ENCODE measurements at places on chromosomes 1 and 21.

GRCh38 chr1:232252546-232253118, 377.3 kb downstream of the SIPA1L2 start:
- peak; percentile 66 for DNase-seq
- no peaks in the 10 kb centered on the region for H3K36me3 ChIP-seq
- peaks cover 8% of the 10 kb centered on the region for H3K27me3 ChIP-seq
- peaks cover 8% of the 10 kb centered on the region for H3K4me1 ChIP-seq

DNA sequence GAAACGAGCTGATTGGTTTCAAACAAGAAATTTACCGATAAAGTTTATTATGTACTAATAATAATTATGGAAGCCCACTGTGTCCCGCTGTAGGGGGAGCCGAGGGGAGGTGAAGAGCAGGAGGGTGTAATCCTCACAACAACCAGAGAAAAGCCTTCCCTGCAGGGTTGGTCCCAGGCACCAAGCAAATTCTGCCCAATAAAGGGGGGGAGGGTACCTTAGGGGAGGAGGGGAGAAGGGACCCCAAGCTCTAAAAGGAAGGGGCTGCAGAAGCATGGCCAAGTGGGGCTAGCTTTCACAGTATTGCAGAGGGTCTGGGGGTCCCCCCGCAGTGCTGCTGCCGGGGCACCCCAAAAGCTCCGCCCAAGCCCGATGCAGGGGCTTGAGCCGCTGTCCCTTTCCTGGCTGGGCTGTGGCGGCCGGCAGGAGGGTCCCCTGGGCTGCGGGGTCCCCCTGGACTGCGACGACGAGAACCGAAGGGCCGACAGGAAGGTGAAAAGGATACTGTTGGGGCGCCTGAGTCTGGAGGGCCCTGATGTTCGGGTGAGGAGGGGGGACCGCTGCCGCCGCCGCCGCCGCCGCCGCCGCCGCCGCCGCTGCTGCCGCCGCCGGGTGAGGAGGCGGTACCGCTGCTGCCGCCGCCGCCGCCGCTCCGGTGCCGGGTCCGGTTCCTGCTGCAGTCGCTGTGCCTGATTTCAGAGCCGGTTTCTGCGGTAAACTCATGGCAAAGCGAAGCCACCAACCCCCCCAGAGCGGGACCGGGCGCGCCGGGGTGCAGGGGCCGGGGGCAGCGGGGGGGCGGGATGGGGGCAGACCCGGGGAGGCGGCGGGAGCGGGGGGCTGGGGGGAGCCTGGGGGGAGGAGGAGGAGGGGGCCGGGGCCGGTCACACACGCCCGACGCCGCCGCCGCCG, 771 bp downstream of the EIF4G3 start:
- peak overlapping the region; percentile 89 for H3K4me3 ChIP-seq
- H3K4me1 ChIP-seq, result no peaks in the 10 kb centered on the region
- peak overlapping the region; percentile 73 for H3K27ac ChIP-seq
- peak; percentile 67 for DNase-seq

DNA sequence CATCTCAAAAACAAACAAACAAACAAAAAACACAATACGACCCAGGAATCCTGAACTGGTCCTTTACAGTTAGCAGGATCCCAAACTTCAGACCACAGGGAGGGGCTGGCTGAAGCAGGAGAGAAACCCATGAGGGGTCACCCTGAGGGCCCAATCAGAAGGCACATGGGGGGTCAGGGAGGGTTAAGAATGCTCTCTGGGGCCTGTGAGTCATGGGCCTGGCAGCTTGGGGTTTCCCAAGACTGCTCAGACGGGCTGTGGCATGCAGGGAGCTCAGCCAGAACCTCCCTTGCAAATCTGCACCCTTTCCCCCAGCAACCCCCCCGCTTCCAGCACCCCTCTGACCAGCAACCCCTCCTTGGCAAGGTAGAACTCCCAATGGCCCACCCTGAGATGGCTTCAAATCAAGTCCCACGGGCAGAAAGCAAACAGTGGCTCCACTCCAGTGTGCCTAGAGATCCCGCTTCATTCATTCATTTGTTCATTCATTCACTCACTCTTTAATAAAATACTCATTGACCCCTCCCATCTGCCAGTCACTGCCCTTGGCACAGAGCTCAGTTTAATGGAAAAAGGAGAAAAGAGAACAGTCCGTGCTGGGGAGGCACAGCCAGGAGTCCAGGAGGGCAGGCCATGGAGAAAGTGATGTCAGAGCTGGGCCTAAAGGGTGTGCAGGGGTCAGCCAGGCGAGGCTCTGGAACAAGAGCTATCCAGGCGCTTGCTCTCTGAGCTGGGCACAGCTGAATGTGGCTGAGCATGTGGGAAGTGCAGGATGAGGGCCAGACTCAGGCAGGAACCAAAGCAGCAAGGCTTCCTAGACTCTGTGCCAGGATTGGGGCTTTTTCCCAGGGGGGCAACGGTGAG, 8.2 kb downstream of the UQCRHL start:
- peaks cover 20% of the 10 kb centered on the region for H3K4me1 ChIP-seq
- no peaks in the 10 kb centered on the region for H3K27me3 ChIP-seq
- no peaks in the 10 kb centered on the region for H3K36me3 ChIP-seq
- DNase-seq, result peak; percentile 85

DNA sequence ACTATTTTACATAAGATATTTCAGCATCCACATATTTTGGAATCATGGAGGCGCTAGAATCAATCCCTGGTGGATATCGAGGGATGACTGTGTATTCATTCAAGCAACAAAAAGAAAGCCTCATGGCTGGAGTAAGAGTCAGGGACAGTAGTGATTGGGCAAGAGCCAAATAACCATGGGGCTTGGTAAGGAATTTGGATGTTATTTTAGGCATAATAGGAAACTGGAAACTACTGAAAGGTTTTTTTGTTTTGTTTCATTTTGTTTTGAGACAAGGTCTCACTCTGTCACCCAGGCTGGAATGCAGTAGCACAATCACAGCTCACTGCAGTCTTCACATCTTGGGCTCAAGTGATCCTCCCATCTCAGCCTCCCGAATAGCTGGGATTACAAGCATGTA, 33.8 kb upstream of the EYA3 start:
- no peak overlapping the region for H3K4me3 ChIP-seq
- H3K4me1 ChIP-seq, result no peaks in the 10 kb centered on the region
- H3K36me3 ChIP-seq, result no peaks in the 10 kb centered on the region
- H3K27ac ChIP-seq, result no peak overlapping the region
- no peaks in the 10 kb centered on the region for H3K27me3 ChIP-seq

DNA sequence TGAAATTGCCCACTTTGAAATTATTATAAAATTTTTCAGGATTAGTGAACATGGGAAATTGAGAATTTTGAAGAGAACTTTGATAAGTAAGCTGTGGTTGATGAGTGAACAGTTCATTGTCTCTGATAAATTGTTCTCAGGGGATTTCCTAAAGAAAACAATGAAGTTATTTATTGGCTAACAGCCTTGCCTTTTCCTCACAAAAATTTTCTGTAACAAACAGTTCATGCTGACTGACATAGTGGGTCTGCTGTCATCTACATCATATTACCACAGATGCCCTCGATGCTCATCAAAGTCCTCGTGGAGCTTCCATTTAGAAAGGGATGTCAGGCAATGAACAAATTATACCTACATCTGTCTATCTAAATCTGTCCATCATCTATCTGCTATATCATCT, 113.4 kb downstream of the PTBP2 start:
- H3K4me1 ChIP-seq, result peaks cover 9% of the 10 kb centered on the region
- H3K27ac ChIP-seq, result no peak overlapping the region
- H3K4me3 ChIP-seq, result no peak overlapping the region
- H3K27me3 ChIP-seq, result no peaks in the 10 kb centered on the region

- H3K4me1 ChIP-seq, result no peaks in the 10 kb centered on the region
- H3K4me3 ChIP-seq, result no peak overlapping the region
- no peak for DNase-seq
- H3K36me3 ChIP-seq, result no peaks in the 10 kb centered on the region
- H3K27ac ChIP-seq, result no peak overlapping the region
- no peaks in the 10 kb centered on the region for H3K27me3 ChIP-seq
Observed at GRCh38 chr21:36203603-36203889, 46.9 kb downstream of the DOP1B start.

DNA sequence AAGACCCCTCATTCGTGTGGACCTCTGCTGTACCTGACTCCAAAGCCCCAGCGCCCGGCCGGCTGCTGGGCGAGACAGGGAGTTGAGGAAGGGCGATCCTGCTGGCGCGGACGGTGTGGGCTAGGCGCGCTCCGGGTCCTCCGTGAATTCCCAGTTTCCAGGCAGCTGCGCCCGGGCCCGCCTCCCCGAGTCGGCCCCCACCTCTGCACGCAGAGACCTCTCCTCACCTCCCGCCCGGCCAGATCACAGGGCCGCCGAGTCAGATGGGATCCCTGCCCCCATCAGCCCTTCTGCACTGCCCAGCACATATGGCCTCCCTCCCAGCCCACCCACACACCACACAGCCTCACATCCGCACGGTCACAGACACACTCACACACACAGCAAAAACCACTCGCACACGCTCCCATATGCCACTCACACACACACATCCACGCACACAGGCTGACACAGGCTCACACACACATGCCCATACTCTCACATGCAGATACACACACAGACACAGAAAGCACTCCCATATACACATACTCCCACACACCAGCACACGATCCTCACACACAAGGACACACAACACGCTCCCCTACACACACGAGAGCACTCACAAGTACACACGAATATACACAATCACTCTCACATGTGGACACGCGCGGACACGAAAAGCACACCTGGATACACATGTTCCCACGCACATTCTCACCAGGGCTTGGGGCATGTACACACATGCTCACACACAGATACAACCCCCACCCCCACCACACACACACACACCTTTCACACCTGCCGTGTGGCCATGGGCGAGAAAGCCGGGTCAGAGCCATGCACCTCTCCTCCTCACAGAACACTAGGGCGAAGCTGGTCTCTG, 7.2 kb upstream of the GUCA2B start:
- no peak overlapping the region for H3K4me3 ChIP-seq
- peak; percentile 35 for DNase-seq
- H3K4me1 ChIP-seq, result no peaks in the 10 kb centered on the region
- no peaks in the 10 kb centered on the region for H3K36me3 ChIP-seq
- H3K27me3 ChIP-seq, result peaks cover 24% of the 10 kb centered on the region

DNA sequence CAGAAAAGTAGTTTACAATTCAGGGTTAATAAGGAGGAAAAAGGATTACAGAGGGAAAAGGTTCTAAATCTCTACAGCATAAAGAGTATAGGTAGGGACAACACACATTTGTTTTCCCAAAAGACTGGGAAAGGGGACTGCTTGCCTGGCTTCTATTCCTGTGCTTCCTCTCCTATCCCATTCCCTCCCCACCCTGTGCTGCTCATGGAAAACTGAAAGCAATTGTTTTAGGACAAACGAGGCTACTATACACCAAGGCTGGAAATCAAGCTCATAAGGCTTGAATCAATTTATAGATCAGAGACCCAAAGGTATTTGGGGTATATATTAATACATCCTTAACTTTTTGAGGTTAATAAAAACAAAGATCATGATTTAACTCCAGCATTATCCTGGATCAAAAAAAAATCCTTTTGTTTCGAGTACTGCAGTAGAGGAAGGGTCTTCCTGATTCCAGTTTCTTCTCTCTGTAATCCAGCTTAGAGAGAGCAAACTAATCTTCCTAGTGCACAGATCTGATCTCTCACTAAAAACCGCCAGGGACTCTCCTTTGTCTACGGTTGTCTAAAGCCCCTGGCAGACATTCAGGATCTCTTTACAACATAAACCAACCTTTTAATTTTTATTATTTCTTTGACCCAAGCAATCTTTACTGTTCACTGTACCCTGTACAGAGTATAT, 37.4 kb upstream of the A3GALT2 start:
- no peak overlapping the region for H3K27ac ChIP-seq
- H3K4me3 ChIP-seq, result no peak overlapping the region
- H3K4me1 ChIP-seq, result peaks cover 20% of the 10 kb centered on the region
- H3K27me3 ChIP-seq, result peaks cover 1% of the 10 kb centered on the region
- H3K36me3 ChIP-seq, result no peaks in the 10 kb centered on the region
- no peak for DNase-seq

DNA sequence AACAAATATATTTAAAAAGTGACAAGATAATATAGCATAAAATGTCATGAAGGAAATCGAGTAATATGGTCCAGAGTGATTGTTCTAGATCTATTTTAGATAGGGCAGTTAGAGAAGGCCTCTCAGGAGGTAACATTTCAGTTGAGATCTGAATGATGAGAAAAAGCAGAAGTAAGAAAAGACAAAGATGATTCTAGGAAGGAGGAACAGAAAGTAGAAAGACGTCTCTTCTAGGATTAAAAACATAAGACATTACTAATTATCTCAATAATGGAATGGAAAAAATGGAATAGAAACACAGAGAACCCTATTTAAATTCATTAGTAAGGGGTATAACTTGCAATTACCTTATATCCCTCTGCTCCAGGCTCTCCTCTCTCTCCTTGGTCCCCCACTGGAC, 130.0 kb upstream of the ZNHIT6 start:
- H3K4me3 ChIP-seq, result no peak overlapping the region
- no peaks in the 10 kb centered on the region for H3K36me3 ChIP-seq
- no peaks in the 10 kb centered on the region for H3K4me1 ChIP-seq
- H3K27ac ChIP-seq, result no peak overlapping the region
- no peaks in the 10 kb centered on the region for H3K27me3 ChIP-seq

GRCh38 chr1:89682611-89683010, 49.7 kb downstream of the LRRC8C start:
- H3K4me3 ChIP-seq, result no peak overlapping the region
- no peak overlapping the region for H3K27ac ChIP-seq
- no peaks in the 10 kb centered on the region for H3K4me1 ChIP-seq
- DNase-seq, result no peak
- no peaks in the 10 kb centered on the region for H3K27me3 ChIP-seq
